A549 (cell line): ENCODE measurements at places on chromosomes 7 and 10.

- DNase-seq: no peak
Measured at GRCh38 chr10:101258179-101258885, 29.1 kb upstream of the LBX1 start.

GRCh38 chr10:64859911-64860310 lies 1338.7 kb downstream of the REEP3 start:
- DNase-seq: no peak

DNA sequence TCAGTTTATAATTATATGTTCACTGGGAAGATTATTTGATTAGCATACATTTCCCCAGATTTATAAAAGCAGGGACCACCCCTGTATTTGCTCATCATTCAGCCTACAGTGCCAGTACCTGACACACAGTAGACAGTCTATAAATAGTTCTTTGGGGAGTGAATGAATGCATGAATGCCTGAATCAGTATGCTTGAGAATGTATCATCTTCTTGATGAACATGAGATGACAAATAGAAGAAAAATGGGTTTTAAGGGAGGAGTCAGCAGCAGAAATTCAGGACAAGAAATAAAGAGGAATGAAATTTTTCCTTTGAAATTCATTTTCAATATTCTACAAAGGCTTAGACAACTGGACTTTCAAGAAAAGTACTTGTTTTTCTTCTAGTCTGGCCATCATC lies 295.8 kb upstream of the LRRTM3 start:
- no peak for DNase-seq

DNA sequence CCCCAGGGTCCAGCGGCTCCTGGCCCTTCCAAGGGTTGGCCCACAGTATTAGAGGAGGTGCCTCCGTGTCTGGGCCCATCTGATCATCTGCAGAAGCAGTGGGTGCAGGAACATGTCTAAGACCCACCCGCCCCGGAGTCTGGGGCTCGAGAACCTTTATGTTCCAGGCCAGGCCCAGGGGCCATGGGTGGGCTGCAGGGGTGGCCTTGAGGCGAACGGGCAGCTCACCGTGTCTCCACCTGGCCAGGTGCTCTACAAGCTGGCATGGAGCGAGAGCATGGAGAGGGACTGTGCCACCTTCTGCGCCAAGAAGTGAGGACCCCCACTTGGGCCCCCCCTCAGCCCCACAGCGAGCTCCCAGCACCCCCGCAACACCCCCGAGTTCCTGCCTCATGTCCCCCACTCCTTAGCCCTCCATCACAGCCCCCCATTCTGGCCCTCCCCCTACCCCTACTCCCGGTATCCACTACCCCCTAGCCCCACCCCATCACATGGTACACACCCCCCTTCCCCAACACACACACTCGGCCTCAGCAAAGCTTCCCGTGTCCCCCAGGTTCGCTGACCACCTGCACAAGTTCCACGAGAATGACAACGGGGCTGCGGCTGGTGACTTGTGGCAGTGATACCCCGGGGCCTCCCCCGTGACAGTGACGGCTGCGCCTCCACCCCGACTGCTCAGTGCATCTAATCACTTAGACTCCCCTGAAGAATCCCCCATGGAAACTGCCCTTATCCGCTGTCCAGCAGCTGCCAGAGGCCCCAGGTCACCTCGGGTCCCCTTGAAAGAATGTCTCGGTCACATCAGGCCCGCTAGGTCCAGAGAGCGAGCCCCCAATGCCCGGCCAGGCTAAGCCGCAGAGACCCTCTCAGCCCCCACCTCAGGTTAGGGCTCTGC lies 4.0 kb upstream of the SH2B2 start:
- no peak for DNase-seq

- DNase-seq: no peak
Measured at GRCh38 chr10:18565006-18565405, 86.4 kb downstream of the NSUN6 start.

- no peak for DNase-seq
Measured at GRCh38 chr10:89440226-89441009, 26.1 kb downstream of the IFIT5 start.

- DNase-seq: no peak
Measured at GRCh38 chr7:30351286-30351685, 66.9 kb downstream of the ZNRF2 start.

DNA sequence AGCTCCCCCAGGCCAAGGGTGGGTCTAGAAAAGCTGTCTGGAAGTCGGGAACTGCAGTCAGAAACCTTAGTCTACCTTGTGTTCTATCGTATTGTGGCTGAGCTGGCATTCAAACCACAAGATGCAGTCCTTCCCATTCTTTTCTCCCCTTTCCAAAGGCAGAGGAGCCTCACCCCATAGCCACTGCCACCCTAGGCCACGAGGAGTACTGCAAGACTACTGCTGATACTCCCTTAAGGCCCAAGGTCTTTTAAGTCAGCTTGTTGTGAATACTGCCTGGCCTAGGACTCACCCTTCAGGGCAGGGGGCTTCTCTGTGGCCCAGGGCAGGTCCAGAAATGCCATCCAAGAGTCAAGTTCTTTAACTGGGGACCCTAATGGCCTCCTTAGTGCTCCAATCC lies 214.5 kb upstream of the CNTNAP2 start:
- no peak for DNase-seq

- no peak for DNase-seq
Measured at GRCh38 chr7:19552576-19552975, 156.3 kb downstream of the POLR1F start.

GRCh38 chr7:30451539-30452279 lies 26.9 kb downstream of the NOD1 start:
- DNase-seq: no peak

GRCh38 chr10:71860243-71861029 lies 9.4 kb upstream of the PSAP start:
- peak; percentile 99 for DNase-seq

GRCh38 chr10:15385552-15386455 lies 14.7 kb upstream of the FAM171A1 start:
- DNase-seq: no peak

GRCh38 chr7:108442039-108442568 lies 14.1 kb downstream of the NRCAM start:
- DNase-seq: peak; percentile 39

- no peak for DNase-seq
Measured at GRCh38 chr10:62590306-62590705, 214.2 kb upstream of the ADO start.

GRCh38 chr10:108378779-108379178 lies 1214.3 kb upstream of the SORCS1 start:
- DNase-seq: no peak

GRCh38 chr10:111835574-111835973 lies 348.0 kb downstream of the GPAM start:
- no peak for DNase-seq

- DNase-seq: no peak
Measured at GRCh38 chr10:69073736-69074364, 14.1 kb upstream of the SRGN start.
